ENCODE measurements at places on chromosomes 2 and 18.

- no peak for DNase-seq
Measured at GRCh38 chr2:7884338-7884737, 797.5 kb upstream of the ID2 start.

- DNase-seq: no peak
Measured at GRCh38 chr2:6791682-6792081, 74.0 kb downstream of the CMPK2 start.

- no peak for DNase-seq
Measured at GRCh38 chr2:56021136-56021474, 97.5 kb upstream of the EFEMP1 start.

DNA sequence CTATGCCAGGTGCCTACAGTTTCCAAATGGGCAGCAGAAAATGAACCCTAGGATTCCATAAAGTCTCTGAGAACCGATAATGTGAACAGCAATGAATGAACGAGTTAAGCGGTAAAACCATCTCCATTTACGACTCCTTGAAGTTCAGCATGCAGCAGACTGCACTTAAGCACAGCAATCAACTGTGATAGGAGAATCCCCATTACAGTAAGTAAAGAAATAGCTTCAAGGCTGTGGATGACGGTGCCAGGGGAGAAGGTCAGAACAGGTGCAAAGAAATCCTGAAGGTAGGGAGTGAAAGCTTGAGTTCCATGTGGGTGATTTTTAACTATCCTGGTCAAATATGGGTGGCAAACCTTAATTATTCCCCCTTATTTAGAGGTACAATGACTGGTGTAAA, 444.4 kb downstream of the NCKAP5 start:
- no peak for DNase-seq

- DNase-seq: no peak
Measured at GRCh38 chr18:58096658-58097057, 52.6 kb downstream of the NEDD4L start.

Data from osteoblast (primary cell).